ENCODE measurements at places on chromosomes 3 and 15. TPM values are rescaled to one million over a fixed set of nuclear protein-coding genes. Genes with fewer than 3 reads are reported as not detected.
A peak's percentile ranks its signal among the peaks of the same experiment; 100 is the strongest.

DNA sequence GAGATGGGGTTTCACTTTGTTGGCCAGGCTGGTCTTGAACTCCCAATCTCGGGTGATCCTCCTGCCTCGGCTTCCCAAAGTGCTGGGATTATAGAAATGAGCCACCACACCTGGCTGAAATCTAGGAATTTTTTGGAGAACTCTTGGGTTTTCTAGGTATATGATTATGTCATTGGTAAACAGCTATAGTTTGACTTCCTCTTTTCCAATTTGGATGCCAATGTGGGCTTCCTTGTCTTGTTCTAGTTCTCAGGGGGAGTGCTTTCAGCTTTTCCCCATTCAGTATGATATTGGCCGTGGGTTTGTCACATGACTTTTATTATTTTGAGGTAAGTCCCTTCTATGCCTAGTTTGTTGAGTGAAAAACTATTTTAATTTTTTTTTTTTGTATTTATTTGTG lies 17.9 kb downstream of the KCNMB3 start:
- no peak for DNase-seq

- no peak for DNase-seq
Observed at GRCh38 chr15:30992249-30992864, 929 bp upstream of the MTMR10 start.

GRCh38 chr3:129346695-129347457 lies 68.2 kb downstream of the HMCES start:
- no peak for DNase-seq

- DNase-seq: no peak
Observed at GRCh38 chr15:92205255-92205739, 188.4 kb upstream of the ST8SIA2 start.

GRCh38 chr15:80931721-80932512 lies 57.7 kb downstream of the MESD start:
- DNase-seq: no peak

DNA sequence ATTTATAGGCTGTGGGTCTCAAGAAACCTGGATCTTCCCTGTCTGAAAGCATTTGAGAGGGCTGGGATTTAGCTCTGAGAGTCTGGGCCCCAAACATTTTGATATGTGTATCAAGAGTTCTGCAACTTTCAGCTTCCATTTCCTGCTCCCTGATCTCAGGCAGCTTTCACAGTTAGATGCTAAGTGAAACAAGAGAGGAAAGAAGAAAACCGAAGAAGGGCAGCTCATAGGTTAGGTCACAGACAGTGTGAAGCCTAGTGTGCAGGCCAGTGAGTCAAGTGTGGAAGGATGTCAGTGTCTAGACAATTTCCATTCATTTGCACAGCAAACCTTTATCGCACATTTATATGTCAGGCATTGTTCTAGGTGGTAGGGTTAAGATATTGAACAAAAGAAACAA lies 173.6 kb upstream of the PROK2 start:
- no peak for DNase-seq

GRCh38 chr15:72184165-72184811 lies 13.3 kb downstream of the GRAMD2A start:
- DNase-seq: no peak

DNA sequence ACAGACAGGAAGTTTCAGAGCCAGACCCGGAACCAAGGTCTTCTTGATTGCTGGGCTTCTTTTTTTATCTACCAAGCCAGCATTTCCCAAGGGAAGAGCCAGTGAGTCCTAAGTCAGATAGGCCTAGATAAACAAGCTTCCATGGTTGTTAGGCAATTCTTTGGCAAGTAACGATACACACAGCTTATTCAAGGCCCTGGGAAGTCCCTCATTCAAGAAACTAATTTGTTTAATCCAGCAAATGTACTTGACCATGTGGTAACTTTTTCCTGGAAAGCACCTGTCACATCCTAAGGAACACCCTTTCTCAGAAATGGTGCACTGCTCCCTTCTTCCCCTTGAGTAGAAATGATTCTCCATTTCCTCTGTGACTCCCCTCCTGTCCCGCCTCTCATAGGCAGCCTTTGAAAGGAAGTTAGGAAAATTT lies 209.9 kb downstream of the ITPR1 start:
- peak; percentile 83 for DNase-seq

DNA sequence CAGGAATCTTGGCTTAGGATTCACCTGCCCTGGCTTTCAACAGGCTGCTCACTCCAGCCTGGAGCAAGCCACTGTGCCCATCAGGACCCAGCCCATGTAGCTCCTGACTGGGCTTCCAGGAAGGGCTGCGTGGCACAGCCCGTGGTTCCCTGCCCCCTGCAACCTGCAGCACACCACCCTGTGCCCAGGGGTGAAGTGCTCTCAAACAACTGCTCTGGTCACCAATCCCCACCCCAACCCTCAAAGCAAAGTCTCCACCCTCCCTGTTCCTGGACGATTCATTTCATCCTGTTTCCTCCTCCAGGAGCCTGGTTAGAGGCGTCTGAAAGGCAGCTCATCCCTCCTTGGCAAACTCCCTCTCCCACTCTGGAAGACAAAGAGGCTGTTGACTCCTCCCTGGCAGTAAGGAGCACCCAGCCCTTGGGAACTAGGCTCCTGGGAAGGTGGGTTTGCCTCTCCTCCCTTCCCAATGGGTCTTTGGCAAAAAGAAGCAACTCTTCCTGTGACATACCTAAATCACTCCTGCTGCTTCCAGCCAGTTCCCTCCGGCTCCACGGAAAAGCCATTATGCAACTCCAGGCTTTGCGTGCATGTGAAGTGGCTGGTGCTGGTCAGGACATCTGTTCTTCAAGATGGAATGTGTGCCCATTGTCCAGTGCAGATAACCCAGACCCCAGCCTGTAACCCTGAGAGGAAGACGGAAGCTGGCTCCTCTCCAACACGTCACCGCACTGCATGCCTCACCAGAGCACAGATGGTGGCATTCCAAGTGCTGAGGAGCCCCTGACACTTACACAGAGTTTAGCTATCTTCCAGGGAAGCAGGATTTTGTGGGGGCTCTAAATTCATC lies 29.1 kb upstream of the VIPR1 start:
- DNase-seq: peak; percentile 16

The MME gene
- 19.4 TPM for total RNA-seq
